ENCODE measurements at places on chromosomes 11 and 22.

- DNase-seq, result no peak
These were observed 46.9 kb downstream of the CELSR1 start for GRCh38 chr22:46490538-46490937.

- DNase-seq, result no peak
These were observed 34.1 kb downstream of the LIF start for GRCh38 chr22:30212363-30212995.

- DNase-seq, result peak; percentile 78
These were observed 7.4 kb downstream of the USP2 start for GRCh38 chr11:119373921-119374631.

GRCh38 chr11:111571829-111572501 lies 30.3 kb upstream of the SIK2 start:
- no peak for DNase-seq

GRCh38 chr11:131483453-131483852 lies 113.0 kb downstream of the NTM start:
- no peak for DNase-seq

GRCh38 chr22:46085828-46086576 lies 64.3 kb upstream of the PPARA start:
- no peak for DNase-seq

GRCh38 chr11:45677770-45678512 lies 12.5 kb upstream of the CHST1 start:
- DNase-seq, result no peak

GRCh38 chr22:41648432-41648831 lies 27.3 kb downstream of the XRCC6 start:
- DNase-seq, result no peak

DNA sequence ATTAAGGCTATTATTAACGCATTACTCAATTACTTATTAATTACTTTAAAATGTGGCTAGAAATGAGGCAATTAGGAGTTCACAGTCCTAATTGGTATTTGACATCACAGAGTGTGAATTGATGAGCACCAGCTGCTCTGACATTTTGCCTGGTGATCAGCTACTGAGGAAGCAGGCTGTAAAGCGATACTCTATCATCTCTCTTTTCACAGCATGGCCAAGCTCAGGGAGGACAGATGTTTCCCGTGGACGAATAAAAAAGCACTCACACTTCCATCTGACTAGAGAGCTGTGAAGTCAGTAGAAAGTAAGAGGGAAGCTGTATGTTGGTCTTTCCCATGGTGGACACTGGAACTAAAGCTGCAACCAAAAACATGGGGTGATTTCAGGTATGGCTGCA lies 29.1 kb upstream of the SYT9 start:
- no peak for DNase-seq

DNA sequence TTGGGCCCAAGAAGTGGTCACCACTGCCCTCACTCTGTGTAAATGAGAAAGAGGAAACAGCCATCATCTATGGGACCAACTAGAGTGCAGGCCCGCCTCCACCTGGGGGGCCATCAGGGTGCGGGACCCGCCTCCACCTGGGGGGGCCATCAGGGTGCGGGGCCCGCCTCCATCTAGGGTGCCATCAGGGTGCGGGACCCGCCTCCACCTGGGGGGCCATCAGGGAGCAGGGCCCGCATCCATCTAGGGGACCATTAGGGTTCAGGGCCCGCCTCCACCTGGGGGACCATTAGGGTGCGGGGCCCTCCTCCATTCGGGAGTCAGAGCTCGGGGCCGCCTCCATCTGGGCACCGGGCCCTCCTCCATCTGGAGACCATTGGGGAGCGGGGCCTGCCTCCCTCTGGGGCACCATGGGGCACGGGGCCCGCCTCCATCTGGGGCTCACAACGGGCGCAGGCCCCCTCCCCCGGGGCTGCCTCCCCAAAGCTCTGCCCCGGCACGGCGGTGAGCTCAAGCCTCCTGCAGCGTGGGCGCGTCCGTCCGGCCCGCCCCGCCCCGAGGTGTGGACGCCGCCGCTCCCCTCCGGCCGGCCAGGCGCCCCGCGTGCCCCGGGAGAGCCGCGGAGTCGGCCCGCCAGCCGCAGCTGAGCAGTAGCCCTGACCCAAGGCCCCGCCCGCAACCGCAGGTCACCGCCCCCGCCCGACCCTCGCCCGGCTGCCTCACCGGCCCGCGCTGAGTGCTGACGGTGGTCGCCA lies 512 bp downstream of the TOLLIP start:
- no peak for DNase-seq

- no peak for DNase-seq
These were observed 61.8 kb upstream of the MTNR1B start for GRCh38 chr11:92907671-92908070.

- no peak for DNase-seq
These were observed 200.8 kb downstream of the FAM76B start for GRCh38 chr11:95588821-95589220.

GRCh38 chr22:29397791-29398190 lies 9.4 kb upstream of the AP1B1 start:
- no peak for DNase-seq

DNA sequence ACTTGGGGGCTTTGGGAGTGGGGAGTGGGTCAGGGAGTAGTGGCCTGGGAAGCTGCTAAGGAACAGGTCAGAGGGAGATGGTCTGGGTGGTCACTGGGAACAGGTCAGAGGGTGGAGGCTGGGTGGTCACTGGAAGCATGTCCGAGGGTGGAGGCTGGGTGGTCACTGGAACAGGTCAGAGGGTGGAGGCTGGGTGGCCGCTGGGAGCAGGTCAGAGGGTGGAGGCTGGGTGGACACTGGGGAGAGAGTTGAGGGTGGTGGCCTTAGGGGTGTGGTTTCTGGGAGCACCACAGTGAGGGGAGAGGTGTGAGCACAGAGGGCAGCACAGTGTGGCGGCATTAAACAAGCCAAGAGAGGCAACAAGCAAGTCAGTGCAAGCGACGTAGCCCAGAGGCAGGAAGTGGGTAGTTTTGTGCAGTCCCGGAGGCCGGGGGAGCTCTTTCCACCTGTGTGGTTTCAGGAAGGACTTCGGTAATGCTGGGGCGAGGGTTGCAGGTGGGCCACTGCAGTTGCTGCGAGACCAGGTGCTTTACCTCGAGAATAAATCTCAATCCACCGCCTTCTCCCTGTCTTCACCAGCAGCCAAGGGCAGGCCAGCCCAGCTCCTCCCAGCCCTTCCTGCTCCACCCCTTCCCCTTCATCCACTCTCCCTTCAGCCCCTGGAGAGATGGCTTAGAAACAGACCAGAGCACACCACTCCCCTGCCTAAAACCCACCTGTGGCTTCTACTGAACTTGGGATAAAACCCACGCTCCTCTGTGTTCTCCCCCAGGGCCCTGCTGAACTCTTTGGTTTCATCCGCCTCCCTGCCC lies 3.2 kb upstream of the CACNA1I start:
- no peak for DNase-seq
